Thymus (tissue), 14 donors: ENCODE measurements at places on chromosomes 5 and 9. TPM values are rescaled to one million over a fixed set of nuclear protein-coding genes. Genes with fewer than 3 reads are reported as not detected.

PRDM9 gene
- not detected for total RNA-seq

PLAA gene
- 18.6 TPM for total RNA-seq

EMB gene
- total RNA-seq = 95.2 TPM

CCL28 gene
- 2.0 TPM for total RNA-seq

QRFP gene
- 0.05 TPM for total RNA-seq

PCDHA1 gene
- total RNA-seq = not detected

UBAP1 gene
- 19.3 TPM for total RNA-seq

DRD1 gene
- total RNA-seq = 0.80 TPM

GPX3 gene
- total RNA-seq = 2.7 TPM

ABITRAM gene
- 8.2 TPM for total RNA-seq

PTGES gene
- 11.1 TPM for total RNA-seq

NIPAL4 gene
- total RNA-seq = 0.14 TPM

CER1 gene
- 0.05 TPM for total RNA-seq

ARL10 gene
- 1.8 TPM for total RNA-seq

CRB2 gene
- 0.61 TPM for total RNA-seq

ELOVL7 gene
- total RNA-seq = 0.47 TPM

SPACA9 gene
- 4.6 TPM for total RNA-seq

INSL4 gene
- 0.05 TPM for total RNA-seq
